Hematopoietic multipotent progenitor cell treated with erythropoietin and hydrocortisone succinate and interleukin-3 and kit ligand, for 15 days (in vitro differentiated cells): ENCODE measurements at places on chromosomes 6 and 20.

GRCh38 chr20:53578492-53579222, 15.0 kb downstream of the ZNF217 start:
- peak; percentile 93 for DNase-seq

DNA sequence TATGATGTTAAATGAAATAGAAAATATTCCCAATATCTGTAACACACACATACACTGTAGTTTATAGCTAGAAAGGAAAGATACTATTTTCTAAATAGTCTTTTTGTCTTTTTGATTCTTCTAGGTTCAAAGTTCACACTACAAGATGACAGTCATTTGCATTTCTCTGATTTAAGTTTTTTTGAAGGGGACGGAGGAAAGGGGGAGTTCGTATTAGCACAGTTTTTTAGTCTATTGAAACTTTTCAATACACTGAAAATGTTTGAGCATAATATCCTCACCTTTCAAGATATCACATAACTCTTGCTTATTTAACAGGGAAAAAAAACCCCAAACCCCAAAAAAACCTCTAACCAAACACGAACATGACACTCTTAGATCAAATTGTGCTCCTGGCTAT, 68.1 kb downstream of the BMP2 start:
- no peak for DNase-seq

DNA sequence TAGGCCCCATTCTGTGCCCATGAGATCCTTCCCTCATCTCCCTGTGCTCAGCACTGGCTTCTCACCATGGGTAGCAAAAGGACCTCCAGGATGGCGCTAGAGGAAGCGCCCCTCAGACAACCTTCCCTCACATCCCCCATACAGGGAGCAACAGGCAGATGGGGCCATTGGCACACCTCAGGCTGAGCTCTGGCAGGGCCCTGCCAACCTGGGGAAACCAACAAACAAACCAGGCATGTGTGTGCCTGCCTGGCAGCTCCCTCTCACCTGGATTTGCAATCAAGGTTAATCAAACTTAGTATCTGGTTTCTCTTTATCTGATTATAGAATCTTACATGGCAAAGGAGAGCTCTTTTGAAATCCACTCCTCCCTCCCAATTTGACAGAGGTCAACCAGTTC, 134.9 kb downstream of the SLC23A2 start:
- no peak for DNase-seq

- DNase-seq: no peak
Observed at GRCh38 chr6:156934069-156934460, 156.9 kb downstream of the ARID1B start.

GRCh38 chr6:83459663-83460062, 28.8 kb upstream of the ME1 start:
- no peak for DNase-seq

DNA sequence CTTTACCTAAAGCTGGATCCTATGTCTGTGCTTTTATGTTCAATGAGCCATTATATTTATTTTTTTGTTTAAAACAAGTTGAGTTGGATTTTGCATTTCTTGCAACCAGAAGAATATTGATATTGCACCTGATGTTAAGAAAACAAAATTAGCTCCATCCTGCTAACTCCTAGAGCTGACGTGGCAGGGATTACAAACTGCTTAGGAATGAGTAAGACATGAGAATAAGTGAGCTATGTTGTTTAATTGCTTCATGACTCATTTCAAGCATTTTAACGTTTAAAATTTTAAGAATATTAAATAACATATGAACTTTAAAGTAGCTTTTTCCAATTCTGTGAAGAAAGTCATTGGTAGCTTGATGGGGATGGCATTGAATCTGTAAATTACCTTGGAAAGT, 663.5 kb downstream of the EPM2A start:
- DNase-seq: no peak

DNA sequence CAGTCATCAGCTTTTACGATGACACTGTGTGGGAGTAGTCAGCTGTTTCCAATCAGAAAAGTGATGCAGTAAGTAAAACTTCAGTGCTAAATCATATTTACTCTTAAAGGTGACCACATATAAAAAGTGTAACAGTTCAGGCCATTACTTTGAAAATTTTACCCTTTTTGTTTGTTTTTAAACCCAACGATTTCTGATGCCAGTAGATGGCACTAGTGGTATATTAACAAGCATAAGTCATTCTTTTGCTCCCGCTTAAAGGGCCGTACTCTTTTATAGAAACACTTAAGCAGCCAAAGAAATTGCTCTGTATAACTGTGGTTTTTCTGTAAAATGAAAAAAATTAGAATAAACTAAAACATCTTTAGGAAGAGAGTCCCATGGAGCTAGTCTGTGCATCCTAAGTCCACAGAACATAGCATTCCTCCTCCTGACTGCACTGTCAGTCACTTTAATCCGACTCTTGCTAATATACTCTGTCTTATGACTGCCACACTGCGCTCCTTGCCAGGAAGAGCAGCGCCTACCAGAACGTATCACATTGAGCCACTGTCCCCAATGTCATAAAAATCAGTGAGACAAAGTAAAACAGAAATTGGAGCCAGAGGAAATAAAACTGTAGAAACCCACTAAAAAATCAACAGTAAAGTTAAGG, 25.0 kb downstream of the HEBP2 start:
- DNase-seq: peak; percentile 6

DNA sequence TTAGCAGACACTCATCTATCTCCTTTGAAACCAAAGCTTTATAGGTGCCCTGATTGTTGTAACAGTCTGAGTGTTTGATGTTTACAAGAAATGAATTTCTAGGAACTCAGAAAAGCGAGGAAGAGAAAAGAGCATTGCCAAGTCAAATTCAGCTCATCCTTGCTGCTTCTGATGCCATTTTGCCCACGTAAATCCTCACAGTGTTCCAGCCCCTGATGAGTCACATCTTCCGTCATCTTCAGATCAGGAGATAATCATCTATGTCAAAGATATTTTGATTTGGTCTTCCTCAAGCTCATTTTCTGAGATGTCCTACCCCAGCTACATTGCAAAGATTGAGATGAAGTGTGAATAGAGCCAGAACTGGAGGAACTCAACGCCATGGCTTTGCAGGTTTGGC, 426.2 kb downstream of the BMP2 start:
- DNase-seq: no peak

GRCh38 chr6:125154118-125154760, 666 bp downstream of the TPD52L1 start:
- no peak for DNase-seq

GRCh38 chr6:21354805-21355238, 238.7 kb upstream of the SOX4 start:
- no peak for DNase-seq

DNA sequence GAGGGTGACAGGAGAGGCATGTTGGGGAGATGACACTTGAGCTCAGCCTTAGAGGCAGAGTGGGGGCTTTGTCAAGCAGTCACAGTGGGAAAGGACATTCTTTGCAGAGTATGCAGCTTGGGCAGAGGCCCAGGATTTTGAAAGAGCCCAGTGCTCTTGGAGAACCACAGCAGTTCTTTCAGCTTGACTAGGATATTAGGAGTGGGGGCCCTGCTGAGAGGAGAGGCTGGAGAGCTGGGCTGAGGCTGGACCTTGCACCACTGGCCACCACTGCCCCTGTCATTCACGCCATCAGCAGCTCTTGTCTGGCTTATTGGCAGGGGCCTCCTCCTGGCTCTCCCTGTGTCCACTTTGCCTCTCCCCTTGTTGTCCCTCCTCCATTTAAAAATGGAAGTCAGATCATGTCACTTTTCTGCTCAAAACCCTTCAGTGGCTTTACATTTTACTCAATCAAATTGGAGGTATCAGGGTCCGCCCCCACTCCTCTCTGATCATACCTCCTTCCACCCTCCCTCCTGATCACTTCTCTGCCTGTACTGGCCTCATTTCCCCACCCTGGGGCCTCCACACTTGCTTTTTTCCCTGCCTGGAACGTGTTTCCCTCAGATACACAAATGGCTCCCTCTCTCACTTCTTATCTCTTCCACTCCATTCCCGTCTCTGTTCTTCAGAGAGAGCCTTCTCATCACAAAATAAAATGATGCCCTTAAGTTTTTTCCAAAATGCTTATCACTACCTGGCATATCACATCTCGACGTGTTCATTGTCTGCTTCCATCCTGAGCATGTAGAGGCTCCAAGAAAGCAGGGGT, 10.5 kb downstream of the MANBAL start:
- peak; percentile 17 for DNase-seq

- no peak for DNase-seq
Observed at GRCh38 chr6:42113936-42114636, 28.3 kb downstream of the C6orf132 start.

GRCh38 chr6:6230286-6230685, 90.2 kb downstream of the F13A1 start:
- no peak for DNase-seq

- no peak for DNase-seq
Observed at GRCh38 chr6:46626228-46626909, 26.2 kb downstream of the CYP39A1 start.

DNA sequence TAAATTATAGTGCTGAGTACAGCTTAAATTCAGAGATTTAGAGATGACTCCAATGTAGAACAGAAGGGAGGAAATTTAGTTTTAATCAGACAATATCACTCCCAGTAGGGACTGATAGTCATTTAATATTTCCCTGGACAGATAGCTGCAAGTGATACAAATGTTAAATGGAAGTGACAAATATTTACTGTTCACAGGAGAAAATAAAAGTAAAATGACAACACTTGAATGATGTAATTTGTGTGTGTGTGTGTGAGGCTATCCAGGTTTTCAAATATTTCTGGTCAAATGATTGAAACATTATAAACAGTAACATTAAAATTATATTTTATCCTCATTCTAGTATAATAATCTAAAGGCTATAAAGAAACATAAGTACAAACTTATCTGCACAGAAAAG, 220.3 kb upstream of the THEMIS start:
- no peak for DNase-seq

- DNase-seq: no peak
Observed at GRCh38 chr6:146590492-146590891, 8.3 kb upstream of the ADGB start.

GRCh38 chr6:73747289-73747688, 51.3 kb downstream of the CD109 start:
- DNase-seq: no peak

- no peak for DNase-seq
Observed at GRCh38 chr6:116439522-116440051, 21.6 kb upstream of the CALHM6 start.

DNA sequence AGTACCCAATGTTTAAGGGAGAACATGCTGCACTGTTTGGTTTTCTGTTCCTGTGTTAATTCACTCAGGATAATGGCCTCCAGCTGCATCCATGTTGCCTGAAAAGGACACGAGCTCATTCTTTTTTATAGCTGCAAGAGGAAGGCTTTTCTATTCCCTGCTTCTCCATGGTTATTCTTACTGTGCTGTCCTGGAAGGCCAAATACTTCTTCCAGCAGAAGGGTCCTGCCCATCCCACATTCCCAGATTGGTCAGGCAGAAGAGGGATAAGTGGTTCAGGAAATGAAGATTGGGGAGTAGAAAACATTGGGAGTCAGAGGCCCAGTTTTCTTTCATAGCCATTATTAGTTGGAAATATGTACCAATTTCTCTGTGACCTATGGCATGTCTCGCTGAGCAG, 122.4 kb downstream of the TCP11 start:
- DNase-seq: no peak

DNA sequence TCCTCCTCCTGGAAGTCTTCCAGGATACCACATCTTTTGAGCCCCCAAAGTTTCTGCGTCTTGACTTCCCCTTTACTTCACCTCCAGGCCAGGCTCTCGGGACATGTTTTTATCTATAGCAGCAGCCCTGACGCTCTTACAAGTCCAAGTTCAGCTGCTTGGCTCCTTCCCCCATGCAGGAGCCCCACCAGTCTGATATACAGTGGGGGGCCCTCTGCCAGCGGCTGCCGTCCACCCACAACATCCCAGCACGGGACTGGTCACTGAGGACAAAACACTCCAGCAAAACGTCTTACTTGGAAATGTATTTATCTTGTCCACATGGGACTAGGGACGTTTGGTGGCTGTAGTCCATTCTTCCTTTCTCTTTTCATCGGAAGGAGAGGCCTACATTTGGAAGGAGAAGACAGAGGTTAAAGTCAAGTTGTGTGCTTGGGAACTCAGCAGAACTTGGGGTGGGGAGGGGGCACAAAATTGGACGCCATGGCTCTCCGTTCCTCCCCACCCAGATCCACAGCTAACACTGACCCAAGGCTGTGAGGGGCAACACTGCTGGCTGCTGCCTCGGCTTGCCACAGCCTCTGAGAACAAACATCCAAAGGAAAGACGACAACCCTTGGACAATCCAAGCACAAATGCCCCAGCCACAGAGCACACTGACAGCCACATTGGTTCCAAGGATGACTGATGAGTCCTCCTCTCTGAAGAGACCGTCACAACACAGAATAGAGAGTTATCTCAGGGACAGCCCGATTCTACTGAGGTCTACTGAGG, 79.2 kb downstream of the PRND start:
- DNase-seq: no peak

GRCh38 chr6:132023490-132023889, 72.3 kb upstream of the CCN2 start:
- no peak for DNase-seq

DNA sequence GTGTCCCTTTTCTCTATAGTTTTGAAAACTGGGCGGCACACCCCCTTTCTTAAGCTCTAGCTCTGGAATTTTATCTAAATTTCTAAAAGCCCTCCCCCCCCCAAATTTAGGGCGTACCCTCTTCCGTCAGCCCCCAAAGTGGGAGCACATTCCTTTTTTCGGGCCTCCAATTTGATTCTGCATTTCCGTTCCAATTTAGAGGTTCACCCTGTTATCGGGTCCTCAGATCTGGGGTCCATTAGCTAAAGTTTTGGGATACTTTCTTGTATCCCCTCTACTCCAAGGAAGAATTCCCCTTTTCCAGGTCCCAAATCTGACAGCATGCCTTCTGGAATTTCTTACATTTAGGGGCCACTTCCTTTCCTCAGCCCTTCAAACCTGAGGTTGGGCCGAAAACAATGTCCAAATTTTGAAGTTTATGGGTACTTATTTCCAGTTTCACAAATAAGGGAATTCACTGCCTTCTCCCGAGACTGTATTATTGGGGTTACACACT, 796 bp downstream of the PHF20 start:
- DNase-seq: peak; percentile 7

DNA sequence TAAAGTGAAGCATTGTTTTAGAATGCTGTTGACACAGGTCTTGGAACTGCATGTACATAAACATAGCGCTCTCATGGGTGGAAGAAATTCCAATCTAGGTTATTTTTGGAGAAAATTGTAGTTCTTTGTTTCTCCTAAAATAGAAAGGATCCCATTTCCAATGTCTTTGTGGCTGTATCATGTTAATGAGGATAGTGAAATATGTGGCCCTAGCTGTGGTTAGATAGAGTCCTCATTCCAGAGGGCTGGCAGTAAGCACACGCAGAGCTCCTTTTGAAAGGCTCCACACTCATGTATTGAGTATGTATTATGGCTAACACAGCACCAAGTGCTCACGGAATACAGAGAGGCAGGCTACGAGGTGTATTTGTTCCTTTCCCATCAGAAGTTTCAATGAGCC, 60.9 kb downstream of the SNRNP48 start:
- DNase-seq: no peak

GRCh38 chr6:47034926-47035325, 7.2 kb downstream of the ADGRF1 start:
- no peak for DNase-seq

- no peak for DNase-seq
Observed at GRCh38 chr6:95866732-95867131, 149.0 kb upstream of the FUT9 start.

GRCh38 chr20:23484081-23484480, 6.8 kb upstream of the CST8 start:
- no peak for DNase-seq

- DNase-seq: no peak
Observed at GRCh38 chr6:130366107-130367005, 539 bp downstream of the TMEM200A start.
